ENCODE measurements at places on chromosomes 7 and 10.

DNA sequence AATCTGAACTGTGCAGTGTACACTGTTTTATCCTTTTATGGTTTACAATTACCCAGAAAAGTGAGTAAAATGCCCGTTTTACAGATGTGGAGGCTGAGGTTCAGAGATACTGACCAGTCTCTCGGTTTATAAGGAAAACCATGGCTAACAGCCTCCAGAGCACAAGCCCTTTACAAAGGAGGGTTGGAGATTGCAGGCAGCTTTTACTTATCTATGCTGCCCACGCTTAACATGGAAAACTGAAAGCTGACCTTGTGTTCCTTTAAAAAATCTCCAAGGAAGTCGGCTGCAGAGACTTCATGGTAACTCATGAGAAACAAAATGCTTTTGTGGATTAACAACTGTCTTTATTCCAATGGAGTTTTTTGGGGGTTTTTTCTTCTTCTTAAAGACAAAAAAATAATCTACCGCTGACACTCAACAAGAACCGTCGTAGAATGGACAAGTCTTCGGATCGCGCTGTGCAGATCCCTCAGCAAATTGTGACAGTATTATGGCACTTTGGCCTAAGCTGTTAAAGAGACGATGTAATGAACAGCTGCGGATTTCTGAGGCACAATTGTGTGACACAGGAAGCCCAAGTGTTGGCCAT, 654 bp upstream of the SLF2 start:
- no peak for DNase-seq

- no peak for DNase-seq
These were observed 29.8 kb downstream of the SEM1 start for GRCh38 chr7:96679886-96680285.

- DNase-seq = no peak
These were observed 8.9 kb upstream of the GBX1 start for GRCh38 chr7:151176401-151176800.

DNA sequence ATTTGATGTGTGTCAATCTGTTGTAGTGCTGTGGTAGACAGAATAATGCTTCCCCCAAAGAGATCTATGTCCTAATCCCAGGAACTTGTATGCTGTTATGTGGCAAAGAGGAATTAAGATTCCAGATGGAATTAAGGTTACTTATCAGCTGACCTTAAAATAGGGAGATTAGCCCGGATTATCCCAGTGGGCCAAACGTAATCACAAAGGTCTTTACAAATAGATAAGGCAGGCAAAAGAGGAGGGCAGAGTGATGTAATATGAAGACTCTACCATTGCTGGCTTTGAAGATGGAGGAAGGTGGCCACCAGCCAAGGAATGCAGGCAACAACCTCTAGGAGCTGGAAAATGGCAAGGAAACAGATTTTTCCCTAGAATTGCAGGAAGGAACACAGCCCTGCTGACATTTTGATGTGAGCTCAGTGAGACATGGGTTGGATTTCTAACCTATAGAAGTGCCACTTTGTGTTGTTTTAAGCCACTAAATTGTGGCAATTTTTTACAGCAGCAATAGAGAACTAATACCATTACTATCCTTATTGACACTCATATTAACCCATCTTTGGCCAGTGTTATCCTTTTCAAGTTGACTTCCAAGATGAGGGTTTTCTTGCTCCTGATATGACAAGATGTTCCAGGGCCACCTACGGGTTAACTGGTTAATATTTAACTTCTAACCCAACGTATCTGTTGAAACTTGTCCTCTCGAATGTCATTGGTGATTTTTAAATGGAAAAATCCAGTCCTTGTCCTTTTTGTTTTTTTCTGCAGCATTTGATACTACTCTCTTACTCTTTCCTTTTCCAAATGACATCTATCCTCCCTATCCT, 29.3 kb downstream of the CYCS start:
- no peak for DNase-seq

GRCh38 chr7:3107228-3107763, 63.6 kb upstream of the CARD11 start:
- no peak for DNase-seq

DNA sequence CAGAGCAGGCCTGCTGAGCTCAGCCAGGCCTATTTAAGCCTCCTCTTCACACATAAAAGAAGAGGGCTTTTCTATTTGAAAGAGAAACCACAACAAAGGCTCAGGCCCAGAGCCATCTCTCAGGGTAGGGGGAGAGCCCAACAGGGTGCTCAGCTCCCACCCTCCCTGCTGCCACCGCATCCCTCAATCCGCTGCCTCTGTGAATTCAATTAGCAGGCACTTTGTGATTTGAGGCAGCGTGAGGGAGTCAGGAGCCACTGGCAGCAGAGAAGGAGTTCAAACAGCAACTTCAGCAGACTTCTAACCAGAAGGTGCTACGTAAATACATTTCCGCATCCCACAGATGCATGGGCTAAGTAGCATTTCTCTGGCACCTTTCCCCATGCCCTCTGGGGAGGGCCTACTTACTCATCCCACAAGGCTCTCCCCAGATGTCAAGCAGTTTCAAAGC, 45.2 kb downstream of the LRRC20 start:
- peak; percentile 20 for DNase-seq

GRCh38 chr10:57338823-57339558, 928.7 kb downstream of the IPMK start:
- peak; percentile 29 for DNase-seq

DNA sequence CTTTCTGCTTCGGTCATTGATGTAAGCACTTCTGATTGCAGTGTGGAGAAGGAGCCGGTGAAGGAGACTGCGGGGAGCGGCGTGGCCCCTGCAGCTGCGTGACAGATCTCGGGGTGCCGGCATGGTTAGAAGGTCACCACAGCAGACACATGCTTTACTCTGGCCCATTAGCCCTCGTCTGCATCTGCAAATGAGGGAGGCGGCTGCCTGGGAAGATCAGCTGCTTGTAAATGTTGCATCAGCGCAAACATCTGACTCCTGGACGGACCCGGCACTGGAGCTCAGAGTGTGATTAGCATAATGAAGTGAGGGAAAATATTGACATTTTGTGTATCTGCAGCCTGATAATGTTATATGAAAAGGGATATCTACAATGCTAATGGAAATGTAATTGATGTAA, 30.5 kb upstream of the MNX1 start:
- DNase-seq = no peak

DNA sequence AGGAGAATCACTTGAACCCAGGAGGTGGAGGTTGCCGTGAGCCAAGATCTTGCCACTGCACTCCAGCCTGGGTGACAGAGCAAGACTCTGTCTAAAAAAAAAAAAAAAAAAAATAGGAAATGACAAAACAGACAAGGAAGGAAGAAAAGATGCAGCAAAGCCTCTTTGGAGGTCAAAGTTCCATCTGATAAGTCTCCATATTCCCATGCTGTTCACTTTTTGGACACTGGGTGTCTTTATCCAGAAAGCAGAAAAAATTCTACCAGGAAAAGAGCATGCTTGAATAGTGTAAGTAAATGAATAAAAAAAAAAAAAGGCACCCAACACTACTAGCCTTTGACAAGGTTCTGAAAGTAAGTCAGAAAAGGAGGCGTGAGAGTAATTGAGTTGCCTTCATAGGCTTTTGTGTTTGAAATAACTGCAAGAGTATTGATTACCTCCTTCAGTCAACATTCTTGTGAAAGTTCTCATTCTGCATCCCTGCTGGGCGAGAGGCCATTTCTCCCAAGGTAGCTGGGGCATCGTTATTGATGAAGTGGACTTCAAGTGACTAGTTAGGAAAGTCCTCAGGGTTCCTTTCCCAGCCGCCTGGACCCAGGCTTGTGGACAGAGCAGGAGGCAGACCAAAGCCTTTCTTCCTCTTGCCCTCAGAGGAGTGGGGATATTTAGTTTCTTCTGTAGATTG, 133.3 kb upstream of the KIF5B start:
- DNase-seq = peak; percentile 31

- no peak for DNase-seq
These were observed 22.6 kb downstream of the SLIT1 start for GRCh38 chr10:97163181-97163580.

- DNase-seq = peak; percentile 31
These were observed 844 bp downstream of the NRF1 start for GRCh38 chr7:129612112-129613015.
